ENCODE measurements at places on chromosomes 5 and 9.

- no peak for DNase-seq
Observed at GRCh38 chr9:96874201-96874785, 20.0 kb upstream of the ZNF782 start.

DNA sequence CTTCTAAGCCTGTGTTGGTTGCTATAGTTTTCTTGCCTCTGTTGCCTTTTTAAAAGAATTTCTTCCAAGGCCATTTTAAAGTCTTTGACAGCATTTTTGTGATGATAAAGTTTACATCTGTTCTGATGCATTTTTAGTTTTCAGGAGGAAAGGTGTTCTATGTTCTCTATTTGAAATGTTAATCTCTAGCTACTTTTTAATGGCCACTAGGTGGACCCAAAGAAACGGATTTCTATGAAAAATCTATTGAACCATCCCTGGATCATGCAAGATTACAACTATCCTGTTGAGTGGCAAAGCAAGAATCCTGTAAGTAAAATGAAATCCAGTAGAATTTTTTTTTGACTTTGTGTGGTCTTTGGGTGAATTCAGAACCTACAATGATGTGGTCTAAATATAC, 60.2 kb downstream of the MELK start:
- DNase-seq: no peak

GRCh38 chr5:15957124-15957523, 222.5 kb downstream of the MARCHF11 start:
- DNase-seq: no peak

DNA sequence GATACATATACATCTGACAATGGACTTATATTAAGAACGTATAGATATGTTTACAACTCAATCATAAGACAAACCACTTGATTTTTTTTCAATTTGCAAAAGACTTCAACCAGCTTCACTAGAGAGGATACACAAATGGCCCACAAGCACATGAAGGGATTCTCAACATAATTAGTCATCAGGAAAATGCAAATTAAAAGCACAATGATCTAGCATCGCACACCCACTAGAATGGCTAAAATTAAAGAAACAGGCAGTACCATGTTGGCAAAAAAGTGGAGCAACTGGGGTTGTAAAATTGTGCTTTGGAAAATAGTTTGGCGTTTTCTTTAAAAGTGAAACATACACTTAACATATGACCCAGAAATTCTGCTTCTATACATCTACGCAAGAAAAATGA, 80.0 kb upstream of the TRIO start:
- no peak for DNase-seq

- DNase-seq: no peak
Observed at GRCh38 chr9:93682155-93682968, 106.0 kb downstream of the PHF2 start.

DNA sequence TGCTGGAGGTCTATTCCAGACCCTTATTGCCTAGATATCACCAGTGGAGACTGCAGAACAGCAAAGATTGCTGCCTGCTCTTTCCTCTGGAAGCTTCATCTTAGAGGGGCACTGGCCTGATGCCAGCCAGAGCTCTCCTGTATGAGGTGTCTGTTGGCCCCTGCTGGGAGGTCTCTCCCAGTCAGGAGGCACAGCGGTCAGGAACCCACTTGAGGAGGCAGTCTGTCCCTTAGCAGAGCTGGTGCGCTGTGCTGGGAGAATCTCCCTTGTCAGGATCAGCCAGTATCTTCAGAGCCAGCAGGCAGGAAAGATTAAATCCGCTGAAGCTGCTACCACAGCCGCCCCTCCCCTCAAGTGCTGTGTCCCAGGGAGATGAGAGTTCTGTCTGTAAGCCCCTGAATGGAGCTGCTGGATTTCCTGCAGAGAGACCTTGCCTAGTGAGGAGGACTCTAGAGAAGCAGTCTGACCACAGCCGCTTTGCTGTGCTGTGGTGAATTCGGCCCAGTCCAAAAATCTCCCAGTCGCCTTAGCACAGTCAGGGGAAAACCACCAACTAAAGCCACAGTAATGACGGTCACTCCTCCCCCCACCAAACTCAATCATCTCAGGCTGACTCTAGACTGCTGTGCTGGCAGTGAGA, 124.1 kb downstream of the JAKMIP2 start:
- no peak for DNase-seq

DNA sequence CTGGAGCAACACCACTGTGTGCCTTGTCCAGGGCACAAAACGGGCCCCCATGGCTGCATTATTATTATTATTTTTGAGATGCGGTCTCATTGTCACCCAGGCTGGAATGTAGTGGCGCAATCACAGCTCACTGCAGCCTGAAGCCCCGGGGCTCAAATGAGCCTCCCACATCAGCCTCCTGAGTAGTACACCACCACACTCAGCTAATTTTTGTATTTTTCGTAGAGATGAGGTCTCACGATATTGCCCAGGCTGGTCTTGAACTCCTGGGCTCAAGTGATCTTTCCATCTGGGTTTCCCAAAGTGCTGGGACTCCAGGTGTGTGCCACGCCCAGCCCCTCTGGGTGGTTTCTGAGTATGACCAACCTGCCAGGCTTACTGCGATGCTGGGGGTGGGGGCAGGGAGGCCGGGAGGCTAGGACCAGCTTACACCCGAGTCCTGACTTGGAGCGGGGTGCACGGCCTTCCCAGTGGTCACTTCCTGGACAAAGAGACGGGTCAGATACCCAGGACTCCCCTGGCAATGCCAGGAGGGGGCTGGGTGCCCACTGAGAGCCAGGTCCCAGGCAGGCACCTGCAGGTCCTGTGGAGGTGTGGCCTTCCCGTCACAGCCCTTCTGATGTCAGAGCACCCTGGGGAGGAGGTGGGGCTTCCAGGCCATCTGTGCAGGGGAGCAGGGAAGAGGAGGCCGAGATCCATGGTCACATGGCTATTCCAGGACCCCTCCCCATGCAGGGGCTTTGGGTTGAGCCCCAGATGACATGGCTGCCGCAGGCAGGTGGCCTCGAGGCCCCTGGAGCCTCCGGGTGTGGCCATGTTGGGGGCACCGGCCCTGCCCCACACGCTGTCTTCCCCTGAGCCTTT, 8.3 kb upstream of the NRARP start:
- DNase-seq: no peak

- no peak for DNase-seq
Observed at GRCh38 chr5:140555747-140556312, 1.4 kb downstream of the SRA1 start.

- no peak for DNase-seq
Observed at GRCh38 chr9:78238046-78239038, 2.5 kb downstream of the CEP78 start.

DNA sequence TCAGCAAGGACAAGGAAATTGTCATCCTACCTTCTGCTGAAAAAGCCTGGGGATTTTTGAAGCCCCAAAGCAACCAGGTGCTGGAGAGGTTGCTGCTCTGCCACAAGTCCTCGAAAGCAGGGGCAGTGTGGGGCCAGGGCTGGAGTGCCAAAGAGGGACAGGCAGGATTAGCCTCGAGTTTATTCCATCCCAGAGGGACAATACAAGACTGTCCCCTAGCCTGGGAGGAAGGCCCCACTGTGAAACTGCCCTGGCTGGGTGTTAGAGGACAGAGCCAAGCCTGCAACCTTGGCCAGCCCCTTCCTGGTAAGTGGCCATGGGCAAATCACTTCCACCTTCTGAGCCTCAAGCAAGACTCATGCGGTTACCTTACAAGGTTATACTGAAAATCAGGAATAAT, 55.1 kb downstream of the WHRN start:
- no peak for DNase-seq

DNA sequence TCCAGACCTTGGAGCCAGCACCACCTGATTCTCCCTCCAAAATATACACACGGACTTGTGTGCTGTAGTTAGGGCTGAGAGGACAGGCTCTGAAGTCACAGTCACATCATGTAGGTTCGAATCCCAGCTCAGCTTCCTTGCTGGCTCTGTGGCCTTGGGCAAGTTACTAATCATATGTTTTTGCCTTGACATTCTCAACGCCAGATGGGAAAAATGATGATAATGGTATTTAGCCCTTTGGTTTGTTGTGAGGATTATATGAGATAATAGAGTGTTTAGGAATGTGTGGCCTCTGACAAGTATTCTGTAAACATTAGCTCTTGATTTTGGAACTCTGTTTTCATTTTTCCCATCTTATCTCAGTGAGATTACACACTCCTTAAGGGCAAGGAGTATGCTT, 72.5 kb downstream of the PLAC8L1 start:
- no peak for DNase-seq

DNA sequence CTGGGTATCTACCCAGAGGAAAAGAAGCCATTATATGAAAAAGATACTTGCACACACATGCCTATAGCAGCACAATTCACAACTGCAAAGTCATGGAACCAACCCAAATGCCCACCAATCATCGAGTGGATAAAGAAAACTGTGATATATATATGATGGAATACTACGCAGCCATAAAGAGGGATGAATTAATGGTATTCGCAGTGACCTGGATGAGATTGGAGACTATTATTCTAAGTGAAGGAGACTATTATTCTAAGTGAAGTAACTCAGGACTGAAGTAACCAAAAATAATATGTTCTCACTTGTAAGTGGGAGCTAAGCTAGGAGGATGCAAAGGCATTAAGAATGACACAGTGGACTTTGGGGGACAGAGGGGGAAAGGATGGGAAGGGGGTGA, 30.0 kb upstream of the GABBR2 start:
- DNase-seq: no peak

DNA sequence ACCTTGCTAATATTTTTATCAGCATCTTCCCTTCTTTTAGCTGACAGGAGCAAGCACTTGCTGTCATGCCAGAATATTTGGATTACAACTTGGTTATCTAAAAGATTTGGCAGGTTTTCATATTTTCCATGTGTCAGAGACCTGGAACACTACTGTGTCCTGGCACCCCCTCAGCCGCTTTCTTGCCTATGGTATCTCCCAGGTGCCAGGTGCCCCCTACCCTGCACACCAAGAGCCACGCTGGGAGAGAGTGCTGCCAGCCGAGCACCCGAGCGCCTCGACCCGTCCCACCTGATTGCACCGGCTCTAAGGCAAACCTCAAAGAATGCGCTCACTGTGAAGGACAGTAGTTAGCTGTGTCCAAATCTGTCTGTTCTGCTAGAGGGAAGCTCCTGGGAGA, 84.8 kb downstream of the GTF3C4 start:
- DNase-seq: no peak

- DNase-seq: no peak
Observed at GRCh38 chr5:124121198-124121597, 609.2 kb downstream of the CSNK1G3 start.

DNA sequence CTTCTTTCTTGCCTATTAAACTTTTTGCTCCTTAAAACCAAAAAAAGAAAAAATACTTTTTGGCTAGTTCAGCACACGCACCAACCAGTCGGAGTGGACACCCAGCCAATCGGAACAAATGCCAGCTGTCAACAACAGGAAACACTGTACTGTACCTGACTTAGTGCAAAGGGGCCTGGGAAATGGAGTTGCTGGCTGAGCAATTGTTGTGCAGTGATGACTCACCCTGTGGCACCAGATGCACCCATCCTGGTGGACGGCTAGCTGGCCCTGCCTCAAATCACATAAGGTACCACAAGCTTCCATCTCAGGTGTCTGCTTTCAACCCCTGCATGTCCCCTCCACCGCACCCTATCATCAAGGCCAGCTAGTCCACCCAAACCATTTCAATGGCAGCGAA, 20.9 kb downstream of the FOXE1 start:
- no peak for DNase-seq

DNA sequence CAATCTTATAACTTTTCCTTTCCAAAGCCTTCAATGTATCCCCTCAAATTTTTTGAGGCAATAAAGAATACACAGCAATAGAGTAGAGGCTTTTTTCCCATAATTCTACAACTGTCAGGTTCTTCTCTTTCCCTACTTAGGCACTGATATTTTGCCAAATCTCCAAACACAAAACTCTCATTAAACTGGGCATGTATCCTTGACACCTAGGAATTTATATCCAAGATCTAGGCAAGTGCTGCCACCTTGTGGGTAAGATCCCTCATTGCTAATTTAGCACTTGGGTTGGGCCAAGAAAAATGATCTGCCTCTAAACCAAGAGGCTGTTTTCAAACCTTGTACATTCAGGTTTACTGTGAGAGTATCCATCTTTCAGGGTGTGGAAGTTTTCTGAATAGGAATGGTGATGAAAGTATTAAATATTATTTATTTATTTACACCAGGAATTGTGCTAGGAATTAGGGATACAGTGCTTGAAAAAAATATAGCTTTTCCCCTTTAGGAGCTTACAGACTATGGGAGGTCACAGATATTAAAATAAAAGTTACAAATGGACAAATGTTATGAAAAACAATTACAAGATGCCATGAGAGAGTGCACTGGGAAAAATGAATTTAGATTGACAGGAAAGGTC, 17.6 kb downstream of the TSTD2 start:
- DNase-seq: no peak

- DNase-seq: no peak
Observed at GRCh38 chr9:12797037-12797436, 22.2 kb downstream of the LURAP1L start.

- DNase-seq: no peak
Observed at GRCh38 chr5:19910136-19910535, 77.9 kb downstream of the CDH18 start.

GRCh38 chr9:121169094-121169601, 32.5 kb downstream of the RAB14 start:
- no peak for DNase-seq

GRCh38 chr5:121009058-121009457, 545.0 kb downstream of the PRR16 start:
- DNase-seq: no peak

GRCh38 chr9:136273244-136273865, 27.7 kb upstream of the QSOX2 start:
- no peak for DNase-seq

- DNase-seq: no peak
Observed at GRCh38 chr9:131121346-131121745, 4.0 kb upstream of the NUP214 start.

- no peak for DNase-seq
Observed at GRCh38 chr5:41776435-41776834, 93.8 kb downstream of the OXCT1 start.

- no peak for DNase-seq
Observed at GRCh38 chr5:128815201-128815600, 150.1 kb upstream of the SLC27A6 start.

- no peak for DNase-seq
Observed at GRCh38 chr5:110038297-110038997, 348.7 kb downstream of the MAN2A1 start.

GRCh38 chr5:15350614-15351013, 149.4 kb upstream of the FBXL7 start:
- DNase-seq: no peak

GRCh38 chr9:88936132-88936531, 55.1 kb upstream of the S1PR3 start:
- no peak for DNase-seq

- no peak for DNase-seq
Observed at GRCh38 chr5:961711-962240, 46.8 kb upstream of the NKD2 start.

- DNase-seq: no peak
Observed at GRCh38 chr5:172561151-172561550, 79.9 kb upstream of the NEURL1B start.

- no peak for DNase-seq
Observed at GRCh38 chr9:89388084-89388867, 70.0 kb downstream of the SECISBP2 start.

Data from cortex of kidney (tissue), 1 donor.